ENCODE measurements at places on chromosomes 5 and 9.

DNA sequence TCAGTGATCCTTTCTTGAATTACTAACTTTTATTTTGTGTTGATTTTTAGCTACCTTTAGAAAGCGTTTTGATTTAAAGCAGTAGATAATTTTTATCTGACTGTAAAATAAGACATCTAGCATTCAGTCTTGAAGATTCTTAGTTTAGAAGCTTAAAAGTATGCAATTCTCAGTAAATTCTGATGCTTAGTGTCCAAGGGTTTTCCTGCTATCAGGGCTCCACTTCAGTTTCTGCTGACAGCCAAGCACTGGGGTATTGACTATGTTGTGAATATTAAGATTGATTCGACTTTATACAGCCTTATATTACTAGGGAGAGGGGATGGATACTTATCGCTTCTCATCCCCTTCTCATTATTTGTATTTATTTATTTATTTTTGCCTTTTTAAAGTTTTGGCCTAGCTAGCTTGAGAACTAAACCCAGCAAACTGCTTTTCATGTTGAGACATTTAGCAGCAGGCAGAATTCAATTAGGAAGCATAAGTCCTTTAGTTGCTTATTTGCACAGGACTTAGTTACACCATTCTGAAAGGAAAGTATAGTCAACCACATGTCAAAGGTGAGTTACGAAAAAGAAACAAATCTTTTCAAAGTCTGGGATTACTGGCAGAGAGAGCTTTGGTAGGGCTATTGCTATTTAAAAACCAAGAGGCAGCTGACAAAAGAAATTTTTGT, 2.9 kb downstream of the PBX3 start:
- no peak for DNase-seq

DNA sequence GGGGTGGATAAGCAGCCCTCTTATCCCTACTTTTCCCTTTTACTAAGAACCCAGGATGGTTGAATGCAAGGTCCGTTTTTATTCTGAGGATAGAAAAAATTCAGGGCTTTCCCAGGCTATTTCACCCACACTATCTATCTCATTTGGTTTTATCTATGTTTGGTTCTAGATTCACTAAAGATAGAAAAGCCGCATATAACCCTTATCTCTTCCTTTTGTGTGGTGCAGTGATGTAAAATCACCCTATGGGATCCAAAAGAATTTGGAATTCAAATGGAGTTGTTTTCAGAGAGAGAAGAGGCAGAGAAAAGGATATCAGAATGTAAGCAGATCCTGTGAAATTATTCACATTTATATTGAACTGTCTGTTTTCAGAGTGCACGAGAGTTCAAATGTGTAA, 236.3 kb upstream of the RFX3 start:
- DNase-seq, result no peak

DNA sequence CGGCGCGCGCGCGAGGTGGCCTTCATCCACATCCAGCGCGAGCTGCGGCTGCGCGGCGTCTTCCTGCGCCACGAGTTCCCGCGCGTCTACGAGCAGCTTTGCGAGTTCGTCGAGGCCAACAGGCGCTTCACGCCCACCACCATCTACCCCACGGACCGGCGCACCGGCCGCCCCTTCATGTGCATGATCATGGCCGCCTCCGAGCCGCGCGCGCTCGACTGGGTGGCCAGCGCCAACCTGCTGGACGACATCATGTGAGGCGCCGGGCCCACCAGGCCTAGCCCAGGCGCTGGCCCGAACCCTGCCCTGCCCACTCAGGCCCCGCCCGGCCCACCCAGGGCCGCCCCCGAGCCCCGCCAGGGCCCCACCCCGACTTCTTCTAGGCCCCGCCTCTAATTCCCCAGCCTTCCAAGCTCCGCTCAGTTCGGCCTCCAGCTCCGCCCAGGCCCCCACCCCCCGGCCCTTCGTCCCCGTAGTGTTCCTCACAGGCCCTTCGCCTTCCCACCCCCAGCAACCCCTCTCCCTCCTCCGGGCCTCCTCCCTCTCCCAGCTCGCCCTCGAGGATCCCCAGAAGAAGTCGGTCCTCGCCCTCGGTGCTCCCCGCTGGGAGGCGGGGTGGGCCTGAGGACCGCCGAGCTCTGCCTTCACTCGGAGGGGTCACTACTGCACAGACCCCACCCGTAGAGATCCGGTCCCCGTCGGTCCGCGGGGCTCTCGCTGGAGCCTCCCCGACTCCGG, 2.0 kb upstream of the PHPT1 start:
- DNase-seq, result no peak

GRCh38 chr5:172821340-172821985, 12.6 kb upstream of the ERGIC1 start:
- DNase-seq, result no peak

DNA sequence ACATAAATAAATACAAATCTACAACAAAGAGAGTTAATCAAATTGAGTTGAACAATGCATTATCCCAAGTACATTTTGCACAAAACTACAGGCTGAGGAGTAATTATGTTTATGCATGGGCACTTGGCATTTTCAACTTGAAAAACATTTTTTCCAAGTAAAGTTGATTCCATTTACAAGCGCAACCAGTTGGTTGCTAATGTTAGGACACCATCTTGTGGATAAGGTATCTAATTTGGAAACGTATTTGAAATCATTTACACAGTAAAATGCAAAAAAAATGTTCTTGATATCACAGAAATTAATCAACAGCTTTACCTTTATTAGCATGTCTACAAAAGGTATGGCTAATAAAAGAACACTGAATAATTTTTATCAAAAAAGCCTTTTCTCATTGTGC, 18.8 kb downstream of the FTMT start:
- DNase-seq, result no peak

DNA sequence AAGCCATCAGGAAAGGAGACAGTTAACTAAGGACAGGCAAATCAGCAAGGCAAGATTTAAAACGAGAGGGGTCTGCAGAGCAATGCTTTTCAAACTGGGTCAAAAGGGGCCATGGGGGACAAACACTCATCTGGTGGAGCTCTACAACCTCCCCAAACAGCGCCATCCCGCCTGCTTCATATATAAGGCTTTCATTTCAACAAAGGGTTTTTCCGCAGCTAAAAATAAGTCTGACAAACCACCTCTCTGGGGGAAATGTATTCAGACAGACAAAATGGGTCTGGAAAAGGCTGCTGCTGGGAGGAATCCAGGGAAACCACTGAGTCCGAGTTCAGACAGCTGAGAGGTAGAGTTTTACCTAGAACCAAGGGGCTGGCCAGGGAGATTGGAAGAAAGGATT, 8.3 kb upstream of the SEPTIN8 start:
- no peak for DNase-seq

DNA sequence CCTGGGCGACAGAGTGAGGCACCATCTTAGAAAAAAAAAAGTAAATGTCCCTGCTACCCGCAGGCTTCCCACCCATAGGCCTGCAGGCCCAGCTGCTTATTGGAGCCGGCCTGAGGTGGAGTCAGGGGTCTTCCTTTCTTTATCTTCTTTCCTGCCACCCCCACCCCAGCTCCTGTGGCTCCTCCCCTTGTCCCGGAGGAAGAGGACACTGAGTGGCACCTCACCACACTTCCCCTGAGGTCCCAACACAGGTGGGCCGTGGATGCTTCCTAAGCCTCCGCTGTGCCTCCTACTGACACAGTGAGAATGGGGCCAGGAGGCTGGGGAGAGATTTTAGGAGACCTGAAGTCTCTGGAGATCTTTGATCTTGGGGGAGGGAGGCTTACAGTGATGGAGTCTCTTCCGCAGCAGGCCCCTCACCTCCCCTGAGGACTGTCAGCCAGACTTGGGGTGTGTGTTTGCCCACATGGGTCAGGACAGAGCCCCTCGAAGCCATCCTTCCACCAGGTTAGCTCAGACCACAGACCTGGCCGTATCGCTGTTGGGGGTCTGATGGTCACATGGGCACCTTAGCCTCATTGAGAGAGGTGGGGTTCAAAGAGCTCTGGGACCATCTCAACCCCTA, 135.4 kb upstream of the IER5L start:
- DNase-seq, result no peak

- no peak for DNase-seq
Measured at GRCh38 chr5:34626036-34626435, 30.1 kb upstream of the RAI14 start.

DNA sequence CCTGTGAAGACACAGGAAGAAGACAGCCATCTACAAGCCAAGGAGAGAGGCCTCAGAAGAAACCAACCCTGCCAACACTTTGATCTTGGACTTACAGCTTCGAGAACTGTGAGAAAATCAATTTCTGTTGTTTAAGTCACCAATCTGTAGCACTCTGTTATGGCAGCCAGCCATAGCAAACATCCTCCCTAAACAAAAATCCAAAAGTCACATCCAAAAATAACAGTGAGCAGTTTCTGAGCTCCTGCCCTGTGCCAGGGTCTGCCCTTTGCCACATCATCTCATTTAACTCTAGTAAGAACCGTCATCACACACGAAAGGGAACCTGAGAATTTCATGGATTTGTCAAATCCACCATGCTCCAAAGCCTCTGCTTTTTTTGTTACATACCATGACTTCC, 118.8 kb downstream of the TRIM36 start:
- DNase-seq, result no peak

DNA sequence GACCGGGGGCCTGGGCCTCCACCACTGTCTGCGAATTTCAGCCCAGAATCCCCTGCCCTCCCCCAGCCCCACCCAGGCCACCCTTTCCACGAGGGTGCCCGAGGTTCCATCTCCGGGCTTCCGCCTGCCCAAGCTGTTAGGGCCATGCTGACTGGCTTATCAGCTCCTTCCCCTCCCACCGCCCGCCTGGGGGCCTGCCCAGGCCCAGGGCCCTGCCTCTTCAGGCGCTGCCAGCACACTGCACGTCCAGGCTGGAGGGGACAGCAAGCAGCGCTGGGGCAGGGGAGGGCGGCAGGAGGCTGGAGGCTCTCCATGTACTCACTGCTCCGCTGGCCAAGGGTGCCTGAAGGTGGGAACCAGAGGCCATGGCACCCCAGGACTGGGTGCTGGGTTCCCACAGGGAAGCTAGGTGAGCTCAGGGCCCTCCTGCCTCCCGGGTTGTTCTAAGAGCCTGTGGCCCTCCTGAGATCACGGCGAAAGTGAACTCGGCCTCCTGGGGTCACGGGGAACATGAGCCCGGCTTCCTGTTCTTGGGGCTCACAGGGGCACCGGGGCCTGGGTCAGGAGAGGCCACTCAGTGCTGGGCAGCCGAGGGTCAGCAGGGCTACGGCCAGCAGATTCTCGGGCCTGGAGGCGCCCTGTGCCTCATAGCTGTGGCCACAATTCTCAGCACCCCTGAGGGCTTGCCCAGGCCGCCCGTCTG, 57.7 kb upstream of the EGFL7 start:
- DNase-seq, result no peak

- DNase-seq, result no peak
Measured at GRCh38 chr9:35905912-35906679, at the start of gene HRCT1. HRCT1 (plus strand) TSS chr9:35906202; CDS start chr9:35906288, 86 bp downstream.

GRCh38 chr9:107337676-107338590, 54.9 kb downstream of the RAD23B start:
- DNase-seq, result no peak

- no peak for DNase-seq
Measured at GRCh38 chr5:161686149-161686548, 628 bp downstream of the GABRA6 start.

- no peak for DNase-seq
Measured at GRCh38 chr5:181236471-181236870, 7.2 kb downstream of the RACK1 start.

DNA sequence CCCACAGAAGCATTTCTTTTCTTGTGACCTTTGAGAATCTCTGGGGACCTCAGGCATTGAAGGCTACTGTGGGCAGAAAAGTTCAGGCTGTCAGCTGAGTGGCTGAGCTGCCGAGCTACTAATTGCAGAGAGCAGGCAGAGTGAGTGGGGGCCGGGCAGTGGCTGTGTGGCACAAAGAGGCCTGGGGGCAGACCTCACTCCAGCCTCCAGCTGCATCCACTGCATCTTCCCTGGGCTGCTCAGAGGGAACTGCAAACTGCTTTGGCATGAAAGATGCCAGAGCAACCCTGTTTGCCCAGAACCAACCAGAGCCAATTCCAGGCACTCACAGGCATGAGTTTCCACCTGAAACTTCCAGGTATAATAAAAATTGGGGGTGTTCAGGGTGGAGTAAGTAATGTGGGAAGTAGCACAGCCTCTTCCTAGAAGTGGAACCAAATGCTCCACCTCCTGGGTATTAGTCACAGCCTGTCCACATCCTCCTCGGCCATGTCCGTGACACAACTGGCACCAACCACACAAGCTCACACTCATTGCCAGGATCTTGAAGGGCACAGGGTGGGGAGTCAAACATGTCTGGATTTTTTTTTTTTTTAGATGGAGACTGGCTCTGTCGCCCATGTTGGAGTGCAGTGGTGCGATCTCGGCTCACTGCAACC, 548.9 kb downstream of the BNC2 start:
- no peak for DNase-seq

GRCh38 chr9:127854184-127854806, at the start of gene ENG:
ENG (minus strand) TSS chr9:127854658; CDS start chr9:127854355, 303 bp downstream.
- DNase-seq, result no peak

DNA sequence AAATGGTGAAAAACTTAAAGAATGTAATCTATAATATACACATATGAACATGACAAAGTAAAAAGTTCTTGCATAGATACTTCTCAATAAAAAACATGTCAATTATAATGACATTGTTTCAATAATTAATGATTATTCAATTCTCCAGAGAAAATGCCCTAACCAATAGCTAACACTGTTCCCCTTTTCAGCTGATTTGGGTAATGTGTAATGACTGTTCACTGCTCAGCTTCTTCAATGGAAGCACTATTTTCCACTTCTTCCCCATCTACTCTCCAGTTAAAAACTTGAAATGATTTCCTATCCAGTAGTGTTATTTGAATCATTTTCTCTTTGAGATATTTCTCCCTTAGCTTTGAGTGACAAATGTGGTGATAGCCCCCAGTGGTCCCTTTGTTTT, 62.3 kb downstream of the CEP120 start:
- DNase-seq, result no peak

Measured in stimulated activated CD4-positive, alpha-beta T cell treated with anti-CD3 and anti-CD28 coated beads, Interleukin-2, amount 100 ng/mL, for 48 hours (primary cell).